Activated T-helper 2 cell treated with anti-CD3 and anti-CD28 coated beads, Interferon-gamma antibody, Interleukin-2, Interleukin-4, amounts not matched to agents 10 μg/mL and 5 μg/mL and 100 μg/mL, durations not matched to agents 14 hours and 24 hours and 36 hours (primary cell): ENCODE measurements at places on chromosomes 4 and X. TPM values are rescaled to one million over a fixed set of nuclear protein-coding genes. Genes with fewer than 3 reads are reported as not detected.

GRCh38 chrX:40098264-40099054 lies 701 bp upstream of the BCOR start:
- DNase-seq, result peak; percentile 58

DNA sequence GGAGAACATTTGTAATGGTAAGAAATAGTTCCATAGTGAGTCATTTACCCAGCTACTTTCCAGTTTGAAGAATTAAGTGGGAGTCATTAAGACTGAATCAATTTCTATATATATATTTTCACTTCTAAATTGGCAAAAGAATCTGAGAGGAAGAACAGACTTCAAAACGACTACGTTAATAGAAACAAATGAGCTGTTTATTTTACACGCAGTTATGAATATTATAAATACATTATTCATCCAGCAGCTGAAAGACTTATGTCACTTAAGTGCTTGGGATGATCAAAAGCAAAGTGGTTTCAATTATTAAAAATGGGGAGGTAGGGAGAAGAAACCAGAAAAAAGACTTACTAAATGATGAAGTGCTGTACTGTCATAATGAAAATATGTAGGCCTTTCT lies 260.5 kb upstream of the DDX53 start:
- no peak for DNase-seq

GRCh38 chr4:55928846-55929245 lies 19.9 kb upstream of the CEP135 start:
- DNase-seq, result no peak

GRCh38 chr4:68021185-68021584 lies 57.9 kb upstream of the TMPRSS11A start:
- DNase-seq, result no peak

Gene FOXR2
- not detected in 2 replicates for total RNA-seq

Gene SEC24B
- 32.0 and 32.3 TPM in 2 replicates for total RNA-seq

DNA sequence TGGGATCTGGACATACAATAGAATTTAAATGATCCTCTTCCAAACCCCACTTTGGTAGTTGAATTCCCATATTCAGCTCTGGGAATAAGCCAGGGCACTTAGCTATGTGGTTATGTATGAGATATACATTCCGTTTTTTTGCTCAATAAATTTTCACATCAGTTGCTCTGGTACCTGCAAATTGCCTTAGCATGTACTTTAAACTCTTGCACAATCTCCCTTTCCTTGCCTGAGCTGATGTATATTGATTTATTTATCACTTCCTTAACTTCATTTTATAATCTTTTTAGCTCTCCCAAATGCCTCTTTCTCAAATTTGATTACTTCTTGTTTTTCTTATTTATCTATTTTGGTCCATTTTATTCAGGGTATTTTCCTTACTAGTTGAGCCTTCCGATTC lies 90.1 kb upstream of the AGA start:
- DNase-seq, result no peak

- DNase-seq, result no peak
These were observed 44.2 kb downstream of the DLG3 start for GRCh38 chrX:70488856-70489255.

DNA sequence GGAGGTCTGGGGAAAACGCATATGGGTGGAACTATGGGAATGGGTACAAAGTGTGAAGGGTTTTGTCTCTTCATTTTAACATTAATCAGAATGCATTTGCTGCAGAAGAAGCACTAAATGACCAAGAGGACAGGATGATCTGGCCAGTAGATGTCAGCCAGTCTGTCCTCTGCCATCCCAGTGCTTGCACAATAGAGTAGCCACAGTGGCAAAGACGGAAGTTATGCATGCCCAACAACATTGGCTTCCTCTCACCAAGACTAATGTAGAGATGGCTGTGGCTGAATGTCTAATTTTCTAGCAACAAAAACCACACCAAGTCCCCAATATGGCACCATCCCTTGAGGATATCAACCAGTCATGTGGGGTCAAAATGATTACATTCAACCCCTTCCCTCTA lies 45.0 kb upstream of the ARHGEF6 start:
- no peak for DNase-seq

- no peak for DNase-seq
These were observed 140.3 kb downstream of the NAA11 start for GRCh38 chr4:79185526-79186045.

DNA sequence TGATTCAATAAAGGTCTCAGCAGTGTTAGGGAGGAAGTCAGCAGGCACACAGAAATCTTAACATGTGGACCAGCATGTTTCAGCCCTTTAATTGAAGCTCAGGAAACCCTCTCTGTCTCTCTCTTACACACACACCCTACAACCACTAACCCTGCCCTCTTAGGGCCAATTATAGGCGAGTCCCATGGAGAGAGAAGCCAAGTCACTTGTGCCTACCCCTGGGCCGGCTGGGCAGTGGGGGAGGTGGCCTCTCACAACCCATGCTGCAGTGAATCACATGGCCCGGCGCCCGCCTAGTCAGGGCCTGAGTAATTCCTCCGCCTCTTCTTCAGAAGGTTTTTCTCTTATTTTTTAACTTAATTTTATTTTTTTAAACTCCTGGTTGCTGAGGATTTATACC lies 3.7 kb downstream of the FGD1 start:
- no peak for DNase-seq

Gene FOXO4
- total RNA-seq, result 10.6 and 11.6 TPM in 2 replicates

GRCh38 chr4:113131621-113132020 lies 82.2 kb downstream of the ANK2 start:
- no peak for DNase-seq

Gene SLC7A11
- total RNA-seq, result 0.92 and 1.8 TPM in 2 replicates

Gene SUPT20HL2
- not detected in 2 replicates for total RNA-seq

GRCh38 chr4:88846206-88846790 lies 148.7 kb upstream of the NAP1L5 start:
- DNase-seq, result no peak

GRCh38 chr4:150009533-150009932 lies 68.7 kb upstream of the DCLK2 start:
- DNase-seq, result no peak

GRCh38 chr4:86660401-86660800 lies 66.3 kb downstream of the PTPN13 start:
- DNase-seq, result no peak

Gene CITED1
- not detected in 2 replicates for total RNA-seq

Gene CT45A3
- not detected in 2 replicates for total RNA-seq

Gene TMPRSS11F
- not detected in 2 replicates for total RNA-seq

Gene SCML2
- total RNA-seq, result 2.8 and 3.6 TPM in 2 replicates

DNA sequence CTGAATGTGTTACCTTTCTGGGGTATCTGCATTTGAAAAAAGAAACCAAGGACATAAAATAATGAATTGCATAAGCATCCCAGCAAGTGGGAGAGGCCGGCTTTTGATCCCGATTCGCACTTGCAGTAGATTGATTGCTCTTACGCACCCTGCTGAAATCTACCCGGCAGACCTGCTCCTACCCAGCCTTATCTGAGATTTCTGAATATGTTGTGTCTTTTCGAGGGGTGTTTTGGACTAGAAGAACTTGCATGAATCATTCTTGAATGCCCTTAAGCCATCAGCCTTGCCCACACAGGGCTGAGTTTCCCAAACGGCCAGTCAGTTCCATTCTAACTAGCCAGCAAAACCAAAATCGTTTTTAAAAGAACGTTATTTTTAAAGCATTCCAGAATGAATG lies 174.4 kb upstream of the BCOR start:
- DNase-seq, result no peak

DNA sequence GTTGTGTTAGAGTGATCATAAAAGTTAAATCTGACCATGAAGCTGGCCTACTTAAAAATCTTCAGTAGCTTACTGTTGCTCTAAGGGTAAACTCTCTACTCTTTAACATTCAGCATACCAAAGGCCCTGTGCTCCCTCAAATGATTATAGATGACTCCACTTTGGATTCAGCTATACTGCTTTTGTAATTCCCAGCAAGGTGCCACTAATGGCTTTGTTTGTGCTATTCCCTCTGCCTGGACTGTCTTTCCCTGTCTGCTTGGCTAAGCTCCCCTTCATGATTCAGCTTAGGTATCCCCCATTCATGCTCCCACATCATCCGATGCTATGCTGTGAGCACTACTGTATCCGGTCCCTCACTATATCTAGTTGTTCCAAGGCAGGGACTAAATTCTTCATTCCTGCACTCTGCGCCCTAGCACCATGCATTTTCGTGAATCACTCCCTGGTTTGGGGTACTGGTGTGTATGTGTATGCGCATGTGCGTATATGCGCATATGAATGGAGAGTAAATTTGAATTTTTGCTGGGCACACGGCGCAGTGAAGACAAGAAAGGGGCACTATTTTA lies 453 bp upstream of the PBDC1 start:
- no peak for DNase-seq

DNA sequence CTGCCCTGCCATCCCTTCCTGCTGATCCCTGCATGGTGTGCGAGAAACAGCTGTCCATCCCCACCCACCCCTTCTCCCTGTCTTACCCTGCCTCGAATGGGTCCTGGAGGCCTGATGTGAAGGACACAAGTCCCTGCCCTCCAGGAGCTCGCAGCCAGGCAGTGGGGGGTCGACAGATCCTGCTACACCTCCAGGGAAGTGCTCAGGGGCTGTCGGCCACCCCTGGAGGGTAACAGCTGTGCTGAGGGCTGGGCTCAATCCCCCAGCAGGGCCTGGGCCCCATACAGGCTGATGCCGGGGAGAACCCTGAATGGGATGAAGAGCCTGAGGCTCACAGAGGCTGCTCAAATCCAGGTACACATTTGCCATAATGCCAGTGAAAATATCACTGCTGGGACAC lies 17.6 kb downstream of the HMX1 start:
- DNase-seq, result no peak

DNA sequence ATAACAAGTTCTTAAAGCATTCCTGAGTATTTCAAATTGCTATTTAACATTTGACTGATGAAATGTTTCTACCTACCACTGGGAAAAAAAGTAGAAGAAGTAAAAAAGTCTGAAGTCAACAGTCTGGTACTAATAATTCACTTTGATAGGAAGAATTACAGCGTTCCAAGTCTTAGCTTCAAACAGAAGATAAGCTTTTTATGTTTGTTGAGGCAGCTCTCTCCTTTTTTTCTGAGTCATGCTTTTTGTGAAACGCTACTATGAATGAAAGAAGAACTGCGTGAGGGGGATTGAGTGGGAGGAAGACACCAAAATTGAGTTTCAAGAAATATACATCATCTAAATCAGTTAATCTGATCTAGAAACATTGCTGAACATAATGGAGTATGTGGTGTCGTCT lies 13.0 kb upstream of the KDR start:
- no peak for DNase-seq

- no peak for DNase-seq
These were observed 15.0 kb downstream of the SCARB2 start for GRCh38 chr4:76198411-76199237.

GRCh38 chr4:39591290-39591689 lies 47.4 kb downstream of the SMIM14 start:
- DNase-seq, result no peak

- no peak for DNase-seq
These were observed 87.0 kb upstream of the RAPGEF2 start for GRCh38 chr4:159015841-159016240.

Gene TEX11
- total RNA-seq, result 0.07 TPM in 1 of 2 replicates, not detected in the other

Gene MAGEC3
- not detected in 2 replicates for total RNA-seq

GRCh38 chr4:185265942-185266341 lies 56.5 kb downstream of the SNX25 start:
- no peak for DNase-seq
